ENCODE measurements at places on chromosomes 16 and 17.

- DNase-seq, result no peak
Observed at GRCh38 chr16:4404247-4404966, 12.0 kb downstream of the CORO7 start.

DNA sequence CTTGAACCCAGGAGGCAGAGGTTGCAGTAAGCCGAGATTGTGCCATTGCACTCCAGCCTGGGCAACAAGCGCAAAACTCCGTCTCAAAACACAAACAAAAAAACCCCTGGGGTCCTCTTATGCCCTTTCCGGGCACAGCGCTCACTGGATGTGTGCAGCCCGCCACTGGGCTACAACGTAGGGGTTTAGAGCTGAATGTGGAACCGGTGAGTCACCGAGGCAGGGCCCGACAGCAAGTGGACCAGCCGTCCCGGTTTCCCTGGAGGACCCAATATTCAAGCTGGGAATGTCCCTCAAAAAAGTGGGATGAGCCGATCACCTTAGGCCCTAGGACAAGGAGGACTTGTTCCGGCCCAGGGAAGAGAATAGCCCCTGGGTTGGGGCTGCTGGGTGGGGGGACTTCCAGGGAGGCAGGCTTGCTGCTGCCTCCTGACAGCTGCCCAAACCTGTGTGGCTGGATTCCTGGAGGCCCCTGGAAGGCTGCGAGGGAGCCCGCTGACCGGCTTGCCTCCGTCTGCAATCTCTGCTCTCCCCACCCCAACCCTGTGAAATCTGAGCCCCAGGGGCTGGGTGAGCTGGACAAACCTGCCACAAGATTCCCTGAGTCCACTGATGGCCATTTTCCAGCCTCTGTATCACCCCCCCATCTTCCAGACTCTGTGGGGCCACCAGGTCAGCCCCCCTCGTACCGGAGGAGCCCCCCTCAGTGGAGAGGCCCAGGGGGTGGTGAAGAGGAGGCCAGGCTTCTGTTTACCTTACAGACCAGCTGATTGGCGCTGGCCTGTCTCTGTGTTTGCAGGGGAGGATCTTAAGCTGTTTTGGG lies 2.9 kb upstream of the CLDN9 start:
- no peak for DNase-seq

- no peak for DNase-seq
Observed at GRCh38 chr16:3282103-3282729, 1.1 kb upstream of the ZNF263 start.

- no peak for DNase-seq
Observed at GRCh38 chr16:72749091-72749490, 298.8 kb downstream of the ZFHX3 start.

DNA sequence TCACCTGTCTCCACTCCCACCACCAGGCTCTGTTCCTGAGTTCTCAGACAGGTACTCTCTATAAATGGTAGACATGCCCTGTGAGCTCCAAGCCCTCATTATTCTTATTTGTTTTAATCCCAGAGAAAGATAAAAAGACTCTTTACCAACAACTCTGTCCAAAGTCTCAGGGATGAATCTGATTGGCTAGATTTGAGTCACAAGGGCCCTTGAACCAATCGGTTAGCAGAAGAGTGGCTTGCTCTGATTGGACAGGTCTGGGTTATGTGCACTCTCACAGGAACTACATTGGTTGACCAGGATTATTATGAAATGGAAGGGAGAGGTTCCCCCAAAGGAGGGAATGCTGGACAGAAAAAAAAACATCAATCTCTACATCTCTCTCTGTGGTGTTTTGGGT lies 7.5 kb downstream of the COTL1 start:
- no peak for DNase-seq

- no peak for DNase-seq
Observed at GRCh38 chr16:58855291-58855863, 121.3 kb upstream of the GOT2 start.

- DNase-seq, result no peak
Observed at GRCh38 chr16:3542601-3543373, 34.4 kb downstream of the NLRC3 start.

DNA sequence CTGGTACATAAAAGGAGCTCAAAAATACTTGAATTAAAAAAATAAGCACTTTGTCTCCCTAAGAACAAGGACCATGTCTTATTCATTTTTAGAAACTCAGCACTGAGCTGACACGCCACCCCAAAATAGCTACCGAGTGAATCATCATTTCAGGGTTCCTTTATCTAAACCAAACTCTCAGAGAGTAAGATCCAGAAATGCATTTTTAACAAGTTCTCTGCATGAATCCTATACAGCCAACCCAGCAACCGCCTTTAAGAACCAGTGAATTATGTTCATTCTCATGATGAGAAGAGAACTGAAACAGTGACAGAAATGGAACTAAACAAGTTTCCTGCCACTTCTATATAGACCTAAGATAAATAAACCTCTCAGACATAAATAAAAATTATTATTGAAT lies 8.7 kb downstream of the C16orf87 start:
- DNase-seq, result no peak

DNA sequence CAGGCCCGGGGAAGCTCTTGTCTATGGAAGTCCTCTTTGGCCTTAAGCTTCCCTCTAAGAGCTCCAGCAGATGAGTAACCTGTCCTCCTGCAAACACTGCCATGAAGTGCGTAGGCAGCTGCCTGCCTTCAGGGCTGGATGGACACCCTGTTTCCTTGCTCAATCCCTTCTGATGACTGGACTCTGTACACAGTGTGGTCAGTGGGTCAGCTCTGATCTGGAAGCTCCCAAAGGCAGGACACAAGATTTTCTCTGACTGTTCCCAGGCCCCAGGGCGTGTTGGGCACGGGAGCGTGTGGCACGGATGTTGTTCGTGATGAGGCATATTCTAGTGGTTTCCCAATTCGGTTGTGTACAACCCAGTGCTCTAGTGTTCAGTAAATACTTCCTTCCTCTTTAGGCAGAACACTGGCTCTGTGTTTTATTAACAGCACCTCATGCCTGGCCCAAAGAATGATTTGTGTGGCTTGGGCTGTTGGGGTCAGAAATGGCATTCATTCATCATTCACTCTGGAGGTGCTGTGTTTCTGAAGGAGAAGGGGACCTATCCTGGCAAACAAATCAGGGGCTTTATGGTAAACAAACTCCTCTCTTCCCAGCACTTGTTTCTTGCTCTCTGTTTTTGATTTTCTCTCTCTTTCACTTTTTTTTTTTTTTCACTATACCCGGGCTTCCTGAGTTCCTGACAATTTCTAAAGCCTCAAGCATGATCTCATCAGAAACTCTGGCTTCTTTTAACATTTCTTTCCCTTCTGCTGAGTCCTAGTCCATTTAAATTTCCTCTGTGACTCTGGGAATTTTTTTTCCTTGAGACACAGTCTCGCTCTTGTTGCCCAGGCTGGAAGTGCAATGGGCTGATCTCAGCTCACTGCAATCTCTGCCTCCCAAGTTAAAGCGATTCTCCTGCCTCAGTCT lies 12.0 kb upstream of the RNF157 start:
- DNase-seq, result peak; percentile 56

DNA sequence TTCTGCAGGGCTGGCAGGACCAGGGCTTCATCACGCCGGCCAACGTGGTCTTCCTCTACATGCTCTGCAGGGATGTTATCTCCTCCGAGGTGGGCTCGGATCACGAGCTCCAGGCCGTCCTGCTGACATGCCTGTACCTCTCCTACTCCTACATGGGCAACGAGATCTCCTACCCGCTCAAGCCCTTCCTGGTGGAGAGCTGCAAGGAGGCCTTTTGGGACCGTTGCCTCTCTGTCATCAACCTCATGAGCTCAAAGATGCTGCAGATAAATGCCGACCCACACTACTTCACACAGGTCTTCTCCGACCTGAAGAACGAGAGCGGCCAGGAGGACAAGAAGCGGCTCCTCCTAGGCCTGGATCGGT lies 1.4 kb downstream of the CDK5R1 start:
- no peak for DNase-seq

GRCh38 chr17:27818401-27819105 lies 18.2 kb upstream of the NOS2 start:
- DNase-seq, result no peak

DNA sequence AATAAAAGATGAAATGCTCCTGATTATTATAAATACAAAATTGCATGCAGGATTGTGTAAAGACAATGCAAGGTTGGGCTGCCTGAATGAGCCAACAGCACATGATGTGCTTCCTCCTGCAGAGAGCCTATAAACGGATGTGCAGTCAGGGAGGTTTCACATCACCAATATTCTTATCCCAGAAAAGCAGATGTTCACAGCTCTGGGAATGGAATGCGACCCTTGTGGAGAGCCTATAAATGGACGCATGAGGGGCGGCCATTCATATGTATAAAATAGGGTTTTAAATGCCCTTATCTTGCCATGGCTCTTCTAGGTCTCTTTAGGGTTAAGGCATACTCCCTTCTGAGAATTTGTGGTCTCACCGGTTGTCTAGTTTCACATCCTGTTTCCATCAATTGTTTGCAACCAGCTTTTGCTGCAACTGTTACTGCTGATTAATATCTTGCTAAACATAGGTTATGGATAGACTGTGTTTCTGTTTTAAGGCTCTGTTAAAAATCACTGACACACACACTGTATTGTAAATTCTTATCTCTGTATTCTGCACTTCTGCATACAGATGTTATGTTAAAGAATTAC lies 31.9 kb downstream of the SLFN11 start:
- no peak for DNase-seq

DNA sequence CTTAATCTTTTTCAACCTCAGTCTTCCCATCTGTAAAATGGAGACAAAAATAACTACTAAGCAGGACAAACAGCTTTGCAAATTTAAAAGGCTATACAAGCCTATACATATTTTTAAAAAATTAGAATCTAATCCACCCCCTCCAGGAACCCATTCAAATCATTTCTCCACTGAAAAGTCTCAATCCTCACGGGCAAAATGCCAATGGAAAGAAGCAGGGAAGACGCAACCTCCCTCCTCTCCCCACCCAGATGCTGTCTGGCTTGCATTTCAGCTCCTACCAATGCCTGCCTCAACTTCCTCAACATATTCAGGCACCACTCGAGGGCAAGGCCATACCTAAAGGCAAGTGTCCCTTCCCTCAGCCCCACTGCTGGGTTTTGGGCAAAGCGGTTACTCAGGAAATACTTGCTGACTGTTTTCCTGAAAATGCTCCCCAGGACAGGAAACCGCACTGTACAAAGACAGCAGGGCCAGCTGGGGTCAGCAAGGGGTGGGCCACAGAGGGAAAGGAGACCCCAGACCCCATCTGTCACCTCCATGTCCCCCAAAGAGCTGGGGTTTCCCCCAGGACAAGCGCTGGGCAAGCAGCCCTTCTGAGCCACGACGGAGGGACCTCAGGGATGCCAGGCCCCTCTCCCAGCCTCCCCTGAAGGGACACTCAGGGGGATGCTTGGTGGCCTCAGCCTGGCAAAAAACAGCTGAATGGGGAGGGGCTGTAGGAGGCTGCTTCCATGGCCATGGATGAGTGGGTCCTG lies 47.7 kb upstream of the DOC2B start:
- DNase-seq, result no peak

DNA sequence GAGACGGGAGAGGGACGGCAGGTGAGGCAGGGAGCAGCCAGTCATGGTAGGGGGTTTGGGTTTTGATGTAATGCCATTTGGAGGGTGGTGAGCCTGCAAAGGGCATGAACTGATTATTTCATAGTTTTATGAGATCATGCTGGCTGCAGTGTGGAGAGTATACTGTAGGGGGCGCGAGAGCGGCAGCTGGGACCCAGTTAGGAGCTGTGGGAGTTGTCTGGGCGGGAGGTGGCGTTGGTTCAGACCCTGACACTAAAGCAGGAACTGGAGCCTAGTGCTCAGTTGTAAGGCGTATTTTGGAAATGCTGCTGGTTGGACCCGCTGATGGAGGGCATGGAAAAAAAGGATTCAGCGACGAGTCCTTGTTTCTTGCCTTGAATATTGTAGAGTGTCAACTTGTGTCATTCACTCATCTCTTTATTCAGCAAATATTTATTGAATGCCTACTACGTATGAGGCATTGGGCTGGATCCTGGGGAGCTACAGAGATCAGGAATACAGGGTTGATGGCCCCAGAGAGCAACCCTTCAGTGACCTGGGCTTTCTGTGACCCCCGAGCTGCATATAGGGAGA lies 23.7 kb upstream of the KDM8 start:
- DNase-seq, result peak; percentile 45

DNA sequence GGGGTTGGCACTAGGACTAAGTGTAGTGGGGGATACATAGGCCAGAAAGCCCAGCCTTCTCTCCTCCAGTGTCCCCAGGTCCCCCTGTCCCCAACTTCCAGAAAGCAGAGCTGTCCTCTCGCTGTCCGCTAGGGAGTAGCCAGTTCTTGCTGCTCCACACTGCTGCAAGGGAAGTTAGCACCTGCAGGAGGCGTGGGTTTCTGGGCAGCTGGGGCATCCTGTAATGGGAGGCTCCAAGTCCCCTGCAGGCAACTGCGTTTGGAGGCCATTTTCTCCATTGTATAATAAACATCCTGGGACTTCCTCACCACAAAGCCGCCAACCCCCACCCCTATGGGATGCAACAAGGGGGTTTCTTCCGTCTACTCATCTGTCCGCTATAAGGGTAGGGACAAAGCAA lies 1.7 kb downstream of the RPRML start:
- no peak for DNase-seq

- no peak for DNase-seq
Observed at GRCh38 chr17:57784226-57784895, 39.3 kb upstream of the CCDC182 start.

GRCh38 chr17:76468634-76469010 lies 1.2 kb downstream of the AANAT start:
- DNase-seq, result no peak

GRCh38 chr16:81463296-81463890 lies 18.8 kb downstream of the CMIP start:
- DNase-seq, result no peak

GRCh38 chr16:645852-646678 lies 3.1 kb upstream of the WDR90 start:
- no peak for DNase-seq

GRCh38 chr17:32385971-32386370 lies 36.0 kb downstream of the ZNF207 start:
- DNase-seq, result no peak

DNA sequence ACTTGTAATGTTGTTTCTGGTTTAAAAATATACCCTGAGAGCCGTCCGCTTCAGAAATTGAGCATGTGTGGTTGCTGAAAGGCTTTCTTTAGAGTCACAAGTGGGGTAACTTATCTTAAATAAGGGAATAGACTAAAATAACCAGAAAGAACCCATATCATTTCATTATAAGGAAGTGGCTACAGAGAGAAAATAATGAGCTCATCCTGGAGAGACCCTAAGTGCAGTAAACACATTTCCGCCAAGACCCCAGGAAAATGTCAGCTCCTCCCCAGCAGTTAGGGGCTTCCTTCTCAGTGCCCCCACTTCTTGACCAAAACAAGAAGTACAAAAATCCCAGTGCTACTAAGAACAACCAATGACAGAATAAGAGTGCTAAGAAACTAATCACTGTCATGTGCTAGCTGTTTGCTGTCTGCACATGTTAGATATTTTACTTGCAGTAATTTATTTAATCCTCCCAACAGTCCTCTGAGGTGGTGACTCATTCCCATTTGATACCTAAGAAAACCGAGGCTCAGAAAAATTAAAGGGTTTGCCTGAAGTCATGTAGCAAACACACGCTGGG lies 83.5 kb downstream of the CDYL2 start:
- DNase-seq, result no peak

- DNase-seq, result no peak
Observed at GRCh38 chr17:2624292-2624731, 30.9 kb downstream of the PAFAH1B1 start.

- no peak for DNase-seq
Observed at GRCh38 chr16:19517424-19518089, 4.3 kb downstream of the GDE1 start.

Measured in bone marrow (tissue), 2 donors.